ENCODE measurements at places on chromosomes 4 and X. TPM values are rescaled to one million over a fixed set of nuclear protein-coding genes. Genes with fewer than 3 reads are reported as not detected.

Gene COPS4
- 114 TPM for total RNA-seq

Gene SSR4
- total RNA-seq: 261 TPM

Gene MAGEC1
- not detected for total RNA-seq

Gene CFI
- total RNA-seq: 20.2 TPM

Gene ERCC6L
- total RNA-seq: 2.6 TPM

Gene PAGE2
- not detected for total RNA-seq

Gene SULT1B1
- total RNA-seq: 1.2 TPM

Gene RAB40A
- total RNA-seq: not detected

Gene C4orf54
- not detected for total RNA-seq

Gene MAGEC2
- total RNA-seq: not detected

Gene POLN
- total RNA-seq: under 0.01 TPM

Gene PDGFC
- 62.8 TPM for total RNA-seq

Gene MAGEA3
- not detected for total RNA-seq

Gene S100P
- not detected for total RNA-seq

Gene FAM193A
- 11.2 TPM for total RNA-seq

Gene POU3F4
- total RNA-seq: not detected

Gene GAGE2A
- total RNA-seq: not detected

Gene PPP4R3C
- total RNA-seq: not detected

Gene RHOH
- total RNA-seq: 0.53 TPM

Gene IL13RA2
- total RNA-seq: 15.2 TPM

Gene NHSL2
- 2.8 TPM for total RNA-seq

Gene ADH4
- total RNA-seq: not detected

Gene SYTL5
- total RNA-seq: under 0.01 TPM

Gene MXRA5
- total RNA-seq: 0.86 TPM

Gene PARM1
- total RNA-seq: 0.58 TPM

Gene SYP
- not detected for total RNA-seq

Gene CAPN6
- total RNA-seq: 0.18 TPM

Gene TCEANC
- total RNA-seq: 1.7 TPM

Gene ADH1B
- total RNA-seq: 0.29 TPM

Gene FGFR3
- total RNA-seq: 0.89 TPM

Gene CT45A3
- not detected for total RNA-seq

Gene ADH5
- 174 TPM for total RNA-seq

Gene LAMP2
- 170 TPM for total RNA-seq

Gene PROM1
- not detected for total RNA-seq

Gene MAGEA10
- total RNA-seq: not detected

Gene GBA3
- total RNA-seq: not detected

Gene CNGA1
- 1.2 TPM for total RNA-seq

Gene USP17L11
- not detected for total RNA-seq

Gene PLXNB3
- total RNA-seq: 2.6 TPM

Gene SCML2
- 0.29 TPM for total RNA-seq

Gene PDS5A
- 37.2 TPM for total RNA-seq

Gene KCND1
- total RNA-seq: 1.4 TPM

Gene TLR1
- 1.9 TPM for total RNA-seq

Gene KLHL2
- 6.9 TPM for total RNA-seq

Gene DCAF12L1
- total RNA-seq: not detected

Gene WAS
- total RNA-seq: not detected

Gene GYG2
- 8.1 TPM for total RNA-seq

Gene HEPH
- total RNA-seq: 2.0 TPM

Gene SPCS3
- total RNA-seq: 81.3 TPM

Gene ANK2
- 5.8 TPM for total RNA-seq

Gene ARHGAP10
- total RNA-seq: 26.2 TPM

Gene NAA11
- total RNA-seq: not detected

Gene SOD3
- 1.4 TPM for total RNA-seq

Measured in myometrial cell (primary cell).